ENCODE measurements at places on chromosomes 13 and 19. TPM values are rescaled to one million over a fixed set of nuclear protein-coding genes. Genes with fewer than 3 reads are reported as not detected.

Gene ZNF846
- 9.8 TPM for total RNA-seq

DNA sequence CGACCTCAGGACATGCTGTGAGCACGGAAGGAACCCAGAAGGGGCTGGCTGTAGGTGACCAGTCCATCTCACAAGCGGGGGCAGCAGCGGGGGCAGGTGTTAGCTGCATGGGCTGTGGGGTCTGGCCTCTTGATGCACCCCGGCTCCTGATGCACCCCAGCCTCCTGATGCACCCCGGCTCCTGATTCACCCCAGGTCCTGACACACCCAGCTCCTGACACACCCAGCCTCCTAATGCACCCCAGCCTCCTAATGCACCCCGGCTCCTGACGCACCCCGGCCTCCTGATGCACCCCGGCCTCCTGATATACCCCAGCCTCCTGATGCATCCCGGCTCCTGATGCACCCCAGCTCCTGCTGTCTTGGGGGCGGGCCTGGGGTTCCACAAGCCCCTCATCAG, 7.4 kb downstream of the LSM7 start:
- no peak for DNase-seq

GRCh38 chr13:29925457-29926097, 75.2 kb upstream of the UBL3 start:
- no peak for DNase-seq

Gene TDRD12
- total RNA-seq = 0.24 TPM

- no peak for DNase-seq
These were observed 7.2 kb downstream of the GADD45B start for GRCh38 chr19:2483084-2483483.
